ENCODE measurements at places on chromosomes 1 and 21. TPM values are rescaled to one million over a fixed set of nuclear protein-coding genes. Genes with fewer than 3 reads are reported as not detected.

FCGR3B gene
- not detected for polyA plus RNA-seq

AK5 gene
- 78.8 TPM for polyA plus RNA-seq

RIMS3 gene
- 0.08 TPM for polyA plus RNA-seq

CCDC27 gene
- not detected for polyA plus RNA-seq

TFF1 gene
- polyA plus RNA-seq, result not detected

CLIC6 gene
- 0.08 TPM for polyA plus RNA-seq

CFHR4 gene
- polyA plus RNA-seq, result not detected

LRRC38 gene
- not detected for polyA plus RNA-seq

KCNA2 gene
- not detected for polyA plus RNA-seq

DNA sequence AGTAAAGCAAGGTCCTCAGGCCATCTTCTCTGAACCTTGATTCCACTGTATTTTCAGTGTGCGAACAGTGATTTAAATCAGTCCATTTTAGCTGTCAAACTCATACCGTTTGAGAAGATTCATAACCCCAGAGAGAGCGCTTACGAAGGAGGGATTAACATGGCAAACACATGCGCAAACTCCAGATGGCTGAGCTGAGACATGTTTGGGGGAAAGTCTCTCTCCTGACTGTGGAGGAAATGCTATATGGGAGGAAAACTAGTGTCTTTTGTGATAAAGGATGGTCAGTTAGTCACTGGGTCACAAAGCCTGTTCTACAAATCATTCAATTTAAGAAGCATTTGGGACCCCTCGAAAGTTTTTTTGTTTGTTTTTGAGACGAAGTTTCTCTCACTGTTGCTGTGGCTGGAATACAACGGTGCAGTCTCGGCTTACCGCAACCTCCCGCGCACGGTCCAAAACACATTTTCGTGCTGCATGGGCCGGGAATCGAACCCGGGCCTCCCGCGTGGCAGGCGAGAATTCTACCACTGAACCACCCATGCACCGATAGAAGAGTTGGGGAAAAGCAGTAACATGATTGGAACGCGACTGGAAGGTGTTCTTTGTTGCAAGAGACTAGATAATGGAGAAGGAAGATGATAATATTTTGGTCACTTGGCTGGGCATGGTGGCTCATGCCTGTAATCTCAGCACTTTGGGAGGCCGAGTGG lies 58.4 kb upstream of the CXADR start:
- DNase-seq, result peak; percentile 82

DNA sequence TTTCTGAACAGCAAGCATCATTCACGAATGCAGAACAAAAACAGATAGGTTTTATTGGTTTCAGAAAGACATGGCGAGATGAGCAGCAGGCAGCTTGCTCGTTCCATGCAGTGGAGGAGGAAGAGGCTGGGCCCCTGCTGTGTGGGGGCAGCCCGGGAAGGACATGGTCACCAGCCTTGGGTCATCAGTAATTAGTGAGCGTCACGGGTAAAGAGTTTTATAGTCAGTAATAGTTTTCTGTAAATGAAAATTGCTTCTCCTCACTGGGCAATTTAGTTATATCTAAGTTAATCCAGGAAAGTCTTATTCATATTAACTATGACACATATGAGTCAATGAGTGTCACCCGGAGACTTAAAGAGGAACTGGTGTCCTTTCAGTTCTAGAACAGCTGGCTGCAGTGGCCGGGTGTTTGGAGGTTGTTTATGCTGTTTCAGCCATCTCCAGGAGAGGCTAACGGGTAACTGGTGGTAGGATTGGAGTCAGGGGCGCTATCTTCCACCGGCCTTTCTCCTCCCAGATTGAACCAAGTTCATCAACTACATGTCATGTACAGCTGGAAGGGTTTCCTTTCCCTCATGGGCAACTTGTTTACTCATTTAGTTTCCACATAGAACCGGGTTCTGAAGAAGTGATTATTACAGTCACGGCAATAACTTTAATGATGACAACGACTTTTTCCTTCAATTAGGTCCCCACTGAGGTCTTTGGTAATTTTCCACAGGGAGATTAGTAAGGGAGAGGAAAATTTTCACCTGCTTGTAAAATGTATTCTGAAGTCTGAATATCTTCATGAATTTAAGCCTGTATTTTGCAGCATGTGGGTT lies 34.6 kb upstream of the SLC45A1 start:
- peak; percentile 40 for DNase-seq

GRCh38 chr1:81558291-81559076 lies 242.2 kb upstream of the ADGRL2 start:
- no peak for DNase-seq

DNA sequence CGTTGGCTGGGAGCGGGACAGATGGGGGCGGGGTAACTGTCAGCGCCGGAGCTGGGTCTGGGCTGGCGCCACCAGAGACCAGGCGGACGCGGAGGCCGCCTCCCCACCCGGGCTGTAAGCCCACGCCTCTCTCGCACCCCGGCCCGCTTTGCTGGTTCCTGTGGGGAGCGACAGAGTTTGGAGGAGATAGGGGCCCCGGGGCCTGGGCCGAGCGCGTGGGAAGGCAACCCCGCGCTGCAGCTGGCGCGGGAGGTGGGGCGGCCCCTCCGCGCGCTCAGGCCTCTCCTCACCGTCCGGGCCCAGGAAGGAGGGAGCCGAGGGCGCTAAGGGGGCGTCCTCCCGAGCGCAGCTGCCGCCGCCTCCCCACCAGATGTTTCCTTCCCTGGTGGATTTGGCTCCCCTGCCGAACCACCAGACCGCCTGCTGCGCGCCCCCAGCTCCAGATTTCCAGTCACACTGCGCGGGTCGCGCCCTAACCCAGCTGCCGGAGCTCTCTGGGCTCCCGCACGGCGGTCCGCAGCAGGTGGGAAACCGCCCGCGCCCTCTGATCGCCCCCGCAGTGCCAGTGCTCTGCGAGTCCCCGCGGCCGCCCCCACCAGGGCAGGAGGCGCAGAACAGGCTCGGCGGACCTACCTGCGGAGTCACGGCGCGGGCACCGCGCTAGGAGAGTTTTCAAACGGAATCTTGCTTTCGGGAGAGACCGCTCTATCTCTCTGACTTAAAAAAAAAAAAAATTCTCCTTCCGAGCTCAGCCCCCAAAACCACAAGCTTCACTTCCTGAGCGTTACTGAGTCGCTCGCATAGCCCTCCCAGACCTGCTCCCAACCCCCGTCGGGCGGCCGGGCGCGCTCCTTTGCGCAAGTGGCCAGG lies 1.1 kb downstream of the GFI1 start:
- DNase-seq, result peak; percentile 36

DNA sequence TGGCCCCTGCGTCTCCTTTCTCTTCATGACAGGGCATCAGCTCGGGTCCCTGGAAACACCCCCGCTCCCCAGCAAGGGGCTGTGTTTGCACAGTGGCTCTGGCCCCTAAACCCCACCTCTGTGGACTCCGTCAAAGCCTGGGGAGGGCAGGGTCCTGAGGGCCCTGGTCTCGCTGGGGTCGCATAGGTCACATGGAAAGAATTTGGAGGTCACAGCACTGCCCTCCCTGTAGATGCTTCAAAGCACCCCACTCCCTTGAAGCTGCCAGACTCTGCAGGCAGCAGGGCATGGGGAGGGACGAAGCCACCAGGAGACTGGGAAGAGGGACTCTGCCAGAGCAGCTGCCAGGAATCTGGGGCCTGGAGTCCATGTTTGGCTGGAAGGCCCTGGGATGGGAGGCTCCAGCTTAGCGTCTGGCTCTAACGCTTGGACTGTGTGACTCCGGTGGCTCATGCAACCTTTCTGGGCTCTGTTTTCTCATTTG lies 36.6 kb upstream of the ECE1 start:
- no peak for DNase-seq

- no peak for DNase-seq
These were observed 183.7 kb upstream of the LYPLAL1 start for GRCh38 chr1:218990019-218990418.

DNA sequence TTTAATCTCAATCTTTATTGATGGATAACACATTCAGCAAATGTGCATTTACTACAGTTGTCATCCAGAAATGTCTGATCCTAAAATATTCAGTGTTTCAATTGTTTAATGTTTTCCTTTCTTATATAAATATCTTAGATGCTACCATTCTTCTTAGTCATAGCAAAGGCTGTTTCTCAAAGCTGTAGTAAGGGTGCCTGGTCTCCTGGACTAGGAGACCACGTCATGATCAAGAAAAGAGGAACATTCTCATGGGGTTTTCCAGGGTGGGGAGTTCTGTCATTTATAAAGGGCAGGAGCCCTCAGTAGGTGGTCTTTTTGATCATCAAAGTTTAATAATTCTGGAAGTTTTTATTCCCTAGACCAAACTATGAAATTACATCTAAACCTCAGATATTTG lies 292.8 kb downstream of the HMCN1 start:
- no peak for DNase-seq

- no peak for DNase-seq
These were observed 201.0 kb downstream of the NRIP1 start for GRCh38 chr21:14863745-14864210.

GRCh38 chr1:212247179-212247721 lies 38.0 kb upstream of the PPP2R5A start:
- peak; percentile 54 for DNase-seq

DNA sequence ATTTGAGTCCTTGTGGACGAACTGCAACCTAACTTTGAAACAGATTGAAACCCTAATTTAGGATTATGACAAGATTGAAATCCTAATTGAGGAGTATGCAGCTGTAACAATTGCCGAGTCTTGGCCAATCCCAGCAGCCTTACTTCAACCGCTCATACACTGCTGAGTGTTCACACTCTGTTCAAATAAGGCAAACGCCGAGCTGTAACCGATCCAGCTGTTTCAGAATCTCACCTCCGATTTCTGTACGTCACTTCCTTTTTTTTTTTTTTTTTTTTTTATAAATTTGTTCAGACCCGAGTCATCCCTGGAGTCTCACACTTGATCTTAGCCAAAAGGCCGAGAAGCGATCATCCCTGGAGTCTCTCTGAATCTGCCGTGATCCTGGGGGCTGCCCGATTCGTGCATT lies 22.3 kb upstream of the ATP5PO start:
- no peak for DNase-seq

GRCh38 chr1:67484492-67484891 lies 54.3 kb upstream of the SERBP1 start:
- no peak for DNase-seq

- peak; percentile 18 for DNase-seq
These were observed 334.6 kb downstream of the RGS7 start for GRCh38 chr1:241022366-241022765.

DNA sequence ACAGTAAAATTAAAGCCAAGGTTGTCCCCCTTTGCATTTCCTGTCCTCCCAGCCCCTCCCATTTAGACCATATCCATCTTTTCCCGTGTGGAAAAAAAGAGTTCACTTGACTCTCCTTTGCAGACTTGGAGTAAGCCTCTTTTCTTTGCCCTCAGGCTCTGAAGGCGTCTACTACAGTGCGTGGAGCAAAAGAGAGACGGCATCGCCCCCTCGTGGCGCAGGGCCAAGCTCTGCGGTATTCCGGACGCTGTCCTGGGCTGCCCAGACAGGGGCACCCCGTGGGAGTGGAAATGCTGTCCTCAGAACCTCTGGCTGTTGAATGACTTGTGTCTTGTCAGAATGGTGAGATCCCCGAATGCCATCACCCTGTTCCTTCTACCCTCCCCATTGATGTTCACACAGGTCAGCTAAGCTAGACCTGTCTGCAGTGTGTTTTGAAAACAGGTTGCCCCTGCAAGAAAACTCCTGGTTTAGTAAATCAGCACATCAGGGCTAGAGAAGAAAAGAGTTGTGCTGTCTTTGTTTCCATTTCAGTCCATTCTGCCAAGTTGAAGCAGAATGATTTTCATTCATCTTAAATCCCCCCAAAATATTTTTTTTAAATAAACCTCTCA lies 12.3 kb upstream of the GJA8 start:
- DNase-seq, result peak; percentile 64

DNA sequence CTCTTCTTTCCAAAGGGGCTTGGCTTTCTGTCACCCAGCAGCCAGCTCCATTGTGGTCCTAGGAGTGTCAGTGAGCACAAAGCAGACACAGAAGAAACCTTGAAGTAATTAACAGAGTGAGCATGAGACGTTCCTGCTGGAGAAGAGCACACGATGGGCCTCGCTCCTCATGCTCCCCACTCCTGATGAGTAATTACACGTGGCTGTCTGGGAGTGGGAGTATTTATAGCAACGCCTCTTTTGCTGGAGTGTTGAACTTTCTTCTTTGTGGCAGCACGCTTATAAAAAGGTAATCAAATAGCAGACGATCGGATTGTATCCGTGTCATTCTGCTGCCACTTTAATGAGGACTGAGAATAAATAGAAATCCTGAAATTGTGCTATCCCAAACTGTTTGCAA lies 185.8 kb downstream of the CAMTA1 start:
- peak; percentile 59 for DNase-seq

- DNase-seq, result no peak
These were observed 330.4 kb upstream of the BRINP3 start for GRCh38 chr1:190808035-190808434.

- peak; percentile 40 for DNase-seq
These were observed 387.9 kb downstream of the NUF2 start for GRCh38 chr1:163709636-163710035.

DNA sequence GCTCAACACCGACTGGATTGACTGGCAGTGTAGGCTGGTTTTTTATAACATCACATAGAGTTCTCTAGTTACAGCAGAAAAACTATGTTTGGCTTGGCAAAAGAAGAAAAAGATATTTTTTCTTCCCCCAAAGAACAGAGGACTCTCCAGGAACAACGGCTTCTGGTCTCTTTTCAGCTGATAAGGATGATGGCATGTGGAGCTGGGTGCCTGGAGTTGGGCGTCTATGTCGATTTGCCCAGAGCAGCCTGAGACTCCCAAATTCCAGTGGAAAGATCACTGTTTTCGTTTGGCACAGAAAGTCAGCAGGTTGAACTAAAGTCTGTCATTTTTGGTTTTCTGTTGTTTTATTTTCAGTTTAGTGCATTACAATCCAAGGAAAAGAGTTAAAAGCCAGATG lies 91.1 kb downstream of the SMYD2 start:
- DNase-seq, result no peak

DNA sequence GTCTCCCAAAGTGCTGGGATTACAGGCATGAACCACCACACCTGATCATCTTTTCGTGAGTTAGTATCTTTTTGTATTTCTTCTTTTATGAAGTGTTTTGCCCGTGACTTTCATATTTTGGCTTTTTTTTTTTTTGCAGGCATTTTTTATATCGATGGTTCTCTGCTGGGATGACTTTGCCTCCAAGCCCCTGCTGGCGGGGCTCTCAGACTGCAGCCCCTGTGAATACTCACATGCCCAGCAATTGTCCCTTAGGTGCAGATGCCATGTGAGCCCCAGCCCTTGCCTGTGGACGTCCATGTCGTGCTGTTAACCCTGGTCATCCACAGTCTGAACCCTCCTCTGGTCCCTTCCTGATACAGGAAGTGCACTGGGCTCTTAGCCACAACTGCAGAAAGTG lies 21.7 kb downstream of the CRYAA start:
- DNase-seq, result no peak
